Naive B cell (primary cell): ENCODE measurements at places on chromosomes 16 and 17.
A peak's percentile ranks its signal among the peaks of the same experiment; 100 is the strongest.

DNA sequence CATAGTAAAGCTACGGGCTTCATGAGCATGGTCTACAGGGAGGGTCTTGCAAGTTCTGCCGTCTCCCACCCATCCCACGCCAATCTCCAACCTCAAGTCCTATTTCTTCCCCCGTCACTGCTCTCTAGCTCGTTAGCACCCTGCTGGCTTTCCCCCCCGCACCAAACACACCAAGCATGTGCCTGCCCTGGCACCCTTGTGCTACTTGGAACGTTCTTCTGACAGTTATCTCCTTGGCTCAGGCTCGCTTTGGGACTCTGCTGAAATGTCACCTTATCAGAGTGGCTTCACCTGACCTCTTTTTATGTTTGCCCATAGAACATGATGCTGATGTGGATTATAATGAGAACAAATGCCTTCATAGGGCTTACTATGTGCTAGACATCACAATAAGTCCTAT is 21.9 kb downstream of the GLYR1 start:
- H3K27me3 ChIP-seq = no peaks in the 10 kb centered on the region
- H3K27ac ChIP-seq = no peak overlapping the region
- DNase-seq = no peak
- H3K4me1 ChIP-seq = peaks cover 5% of the 10 kb centered on the region
- no peak overlapping the region for H3K4me3 ChIP-seq

DNA sequence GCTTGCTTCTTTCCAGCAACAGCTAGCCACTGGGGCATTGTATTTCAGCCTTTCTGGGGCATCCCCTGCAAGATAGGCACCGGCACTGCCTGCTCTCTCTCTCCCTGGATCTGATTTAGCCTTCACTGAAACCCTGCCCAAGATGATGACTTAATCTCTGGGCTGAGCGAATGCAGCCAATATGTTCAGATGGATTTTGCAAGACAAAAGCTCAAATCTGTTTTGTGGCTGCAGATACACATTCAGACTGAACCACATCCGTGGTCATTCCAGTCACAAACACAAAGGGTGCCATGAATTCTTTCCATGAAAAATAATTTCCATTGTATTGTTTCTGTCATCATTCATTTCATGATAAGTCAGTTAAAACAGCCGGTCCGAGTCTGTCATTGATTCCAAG is 24.2 kb downstream of the SOST start:
- H3K36me3 ChIP-seq = no peaks in the 10 kb centered on the region
- H3K4me1 ChIP-seq = no peaks in the 10 kb centered on the region
- peaks cover 38% of the 10 kb centered on the region for H3K27me3 ChIP-seq
- H3K4me3 ChIP-seq = no peak overlapping the region

DNA sequence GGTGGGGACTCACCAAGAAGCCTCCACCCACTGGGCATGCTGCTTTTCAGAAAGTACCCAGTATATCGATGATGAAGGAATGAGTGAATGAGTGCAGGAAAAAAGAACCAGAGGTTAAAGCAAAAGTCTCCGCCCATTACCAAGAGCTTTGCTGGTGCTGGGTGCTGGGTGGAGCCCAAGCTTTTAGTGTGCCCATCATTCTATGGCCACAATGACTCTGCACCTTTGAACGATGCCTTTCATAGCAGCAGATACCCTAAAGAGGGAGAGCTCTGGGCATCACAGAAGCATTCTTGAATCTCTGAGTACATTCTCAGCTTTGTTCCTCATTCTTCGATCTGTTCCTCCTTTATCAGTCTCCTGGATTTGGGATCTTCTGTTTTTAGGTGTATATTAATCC is 450.7 kb upstream of the CCL2 start:
- H3K27me3 ChIP-seq = peaks cover 39% of the 10 kb centered on the region
- DNase-seq = no peak
- no peaks in the 10 kb centered on the region for H3K4me1 ChIP-seq
- no peak overlapping the region for H3K4me3 ChIP-seq
- no peaks in the 10 kb centered on the region for H3K36me3 ChIP-seq

DNA sequence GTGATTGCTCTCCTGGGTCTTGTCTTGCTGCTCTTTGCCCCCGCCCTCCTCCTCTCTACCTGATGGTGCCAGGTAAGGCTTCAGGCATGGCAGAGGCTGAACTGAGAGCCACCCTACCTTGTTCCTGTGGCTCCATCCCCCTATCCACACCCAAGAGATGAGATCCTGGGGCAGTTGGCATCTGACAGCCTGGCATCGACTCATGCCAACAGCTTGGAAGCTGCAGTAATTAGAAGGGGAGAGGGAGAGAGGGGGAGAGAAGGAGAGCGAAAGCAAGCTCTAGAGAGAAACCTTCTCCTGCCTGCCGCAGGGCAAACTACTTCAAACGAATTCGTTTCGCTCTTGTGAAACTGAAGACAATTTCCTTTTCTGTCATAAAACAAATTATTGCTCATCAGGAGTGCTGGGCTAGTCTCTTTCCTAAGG is 13.8 kb upstream of the SP6 start:
- no peak overlapping the region for H3K27ac ChIP-seq
- H3K4me3 ChIP-seq = no peak overlapping the region
- H3K4me1 ChIP-seq = no peaks in the 10 kb centered on the region
- DNase-seq = no peak

GRCh38 chr16:22948603-22949368 is 134.8 kb downstream of the HS3ST2 start:
- peak; percentile 32 for DNase-seq
- H3K4me1 ChIP-seq = peaks cover 9% of the 10 kb centered on the region
- peak overlapping the region; percentile 50 for H3K4me3 ChIP-seq
- no peaks in the 10 kb centered on the region for H3K36me3 ChIP-seq
- peak overlapping the region; percentile 60 for H3K27ac ChIP-seq

- no peak overlapping the region for H3K27ac ChIP-seq
- DNase-seq = no peak
- no peak overlapping the region for H3K4me3 ChIP-seq
- H3K36me3 ChIP-seq = no peaks in the 10 kb centered on the region
Observed at GRCh38 chr16:35725949-35726348, 2266.5 kb downstream of the TP53TG3F start.

DNA sequence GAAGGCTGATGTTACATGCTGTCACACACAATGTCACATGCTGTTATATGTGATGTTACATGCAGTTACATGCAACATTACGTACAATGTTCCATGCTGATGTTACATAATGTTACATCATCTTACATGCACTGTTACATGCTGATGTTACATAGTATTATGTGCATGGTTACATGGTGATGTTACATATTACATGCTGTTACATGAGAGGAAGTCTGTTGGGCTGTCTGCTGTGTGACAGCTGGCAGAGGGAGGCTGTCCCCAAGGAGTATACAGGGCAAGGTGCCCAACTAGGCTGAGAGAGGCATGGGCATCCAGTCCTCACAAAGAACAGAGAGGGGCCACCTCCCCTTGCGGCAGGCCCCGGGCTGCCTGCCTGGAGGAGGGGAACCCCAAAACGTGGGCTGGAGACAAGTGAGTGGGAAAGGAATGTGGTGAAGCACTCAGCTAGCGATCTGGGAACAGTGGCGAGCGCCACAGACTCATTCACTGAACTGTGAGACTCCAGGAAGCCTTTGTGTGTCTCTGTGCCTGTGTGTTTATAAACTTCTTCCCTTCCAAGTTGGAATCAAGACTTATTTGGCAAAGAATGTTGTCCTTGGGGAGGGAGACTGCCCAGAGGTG is 30.6 kb downstream of the TMEM92 start:
- no peak overlapping the region for H3K27ac ChIP-seq
- DNase-seq = no peak
- H3K4me3 ChIP-seq = no peak overlapping the region
- peaks cover 33% of the 10 kb centered on the region for H3K27me3 ChIP-seq
- H3K36me3 ChIP-seq = no peaks in the 10 kb centered on the region

DNA sequence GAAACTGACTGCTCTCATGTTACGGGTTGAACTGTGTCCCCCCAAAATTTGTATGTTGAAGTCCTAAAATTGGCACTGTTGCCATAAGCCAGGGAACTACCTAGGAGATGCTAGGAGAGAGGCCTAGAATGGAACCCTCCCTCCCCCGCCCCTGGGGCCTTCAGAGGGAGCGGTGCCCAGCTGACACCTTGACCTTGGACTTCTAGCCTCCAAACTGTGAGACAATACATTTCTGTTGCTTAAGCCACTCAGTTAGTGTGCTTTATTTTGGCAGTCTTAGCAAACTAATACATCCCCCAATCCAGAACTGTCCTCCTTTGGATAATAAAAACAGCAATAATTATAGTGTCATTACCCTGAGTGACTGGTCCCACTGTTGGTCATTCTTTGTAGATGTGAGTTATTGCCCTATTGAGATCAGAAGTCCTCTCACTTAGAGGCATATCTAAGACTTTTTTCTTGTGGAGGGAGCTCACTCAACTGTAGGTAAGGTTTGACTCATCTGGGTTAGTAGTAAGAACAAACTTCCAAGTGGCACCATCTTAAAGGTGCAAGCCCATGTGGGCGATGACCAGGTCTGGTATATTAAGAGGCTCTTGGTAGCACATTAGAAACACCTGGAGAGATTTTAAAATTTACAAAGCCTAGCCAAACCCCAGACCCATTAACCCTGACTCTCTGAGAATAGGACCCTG is 93.0 kb upstream of the HLF start:
- peaks cover 12% of the 10 kb centered on the region for H3K36me3 ChIP-seq
- H3K27me3 ChIP-seq = no peaks in the 10 kb centered on the region
- no peak for DNase-seq
- no peak overlapping the region for H3K27ac ChIP-seq

GRCh38 chr17:56880133-56880532 is 33.7 kb downstream of the TRIM25 start:
- H3K4me1 ChIP-seq = peaks cover 6% of the 10 kb centered on the region
- no peaks in the 10 kb centered on the region for H3K27me3 ChIP-seq
- DNase-seq = no peak
- H3K36me3 ChIP-seq = peaks cover 2% of the 10 kb centered on the region
- H3K4me3 ChIP-seq = no peak overlapping the region

DNA sequence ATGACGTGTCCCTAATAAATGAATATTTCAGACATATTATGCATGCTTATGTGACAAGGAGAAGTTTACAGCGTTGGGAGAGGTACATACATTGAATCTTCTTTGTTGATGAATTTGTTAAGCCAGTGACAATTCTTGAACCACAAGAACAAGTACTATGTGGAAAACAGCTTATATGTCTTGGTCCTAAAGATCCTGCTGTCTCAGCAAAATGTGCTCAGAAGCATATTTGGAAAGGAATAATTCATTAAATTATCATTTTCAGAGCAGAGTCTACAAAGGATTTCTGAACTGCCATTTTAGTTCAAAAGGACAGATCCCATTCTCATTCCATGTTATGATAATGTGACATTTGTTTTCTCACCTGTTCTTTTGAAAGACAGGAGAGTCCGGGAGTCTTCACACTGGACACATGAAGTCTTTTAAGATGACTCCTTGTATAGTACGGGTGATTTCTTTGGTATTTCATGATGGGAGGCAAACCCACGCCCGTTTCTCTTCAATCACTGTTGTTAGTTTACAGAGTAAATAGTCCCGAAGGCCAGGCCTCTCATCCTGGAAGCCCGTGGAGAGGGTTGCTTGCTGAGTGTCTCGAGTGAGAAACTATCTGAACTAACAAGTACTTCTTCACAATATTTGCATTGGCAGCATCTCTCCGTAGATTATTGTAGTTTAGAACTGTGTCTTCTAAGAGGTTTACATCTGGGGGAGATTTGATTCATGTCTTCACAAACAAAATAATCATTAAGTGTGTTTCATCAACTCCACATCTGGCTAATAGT is 26.7 kb downstream of the VPS35L start:
- peak overlapping the region; percentile 29 for H3K27ac ChIP-seq
- H3K27me3 ChIP-seq = no peaks in the 10 kb centered on the region
- H3K36me3 ChIP-seq = peaks cover 61% of the 10 kb centered on the region

DNA sequence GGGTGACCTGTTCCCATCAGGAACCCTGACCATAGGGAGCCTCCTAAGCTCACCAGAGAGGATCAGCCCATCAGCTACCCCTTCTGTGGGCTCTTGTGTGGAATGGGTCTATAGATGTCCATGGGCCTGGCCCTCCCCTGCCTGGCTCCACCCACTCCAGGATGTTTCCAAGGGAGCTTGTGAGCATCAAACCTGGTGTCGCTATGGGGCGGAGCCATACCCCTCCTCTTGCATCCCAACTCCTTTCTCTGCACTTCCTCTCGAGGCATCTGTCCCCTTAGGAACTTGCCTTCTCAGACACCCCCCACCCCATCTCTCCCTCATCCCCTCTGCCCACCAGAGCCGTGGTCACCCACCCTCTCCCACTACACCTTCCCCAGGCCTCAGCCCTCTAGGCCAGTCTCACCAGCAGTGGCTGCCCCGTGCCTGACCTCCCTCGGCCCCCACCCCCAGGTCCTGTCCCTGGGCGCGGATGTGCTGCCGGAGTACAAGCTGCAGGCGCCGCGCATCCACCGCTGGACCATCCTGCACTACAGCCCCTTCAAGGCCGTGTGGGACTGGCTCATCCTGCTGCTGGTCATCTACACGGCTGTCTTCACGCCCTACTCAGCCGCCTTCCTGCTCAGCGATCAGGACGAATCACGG is 10.4 kb downstream of the KCNH6 start:
- no peak overlapping the region for H3K4me3 ChIP-seq
- peaks cover 12% of the 10 kb centered on the region for H3K4me1 ChIP-seq

DNA sequence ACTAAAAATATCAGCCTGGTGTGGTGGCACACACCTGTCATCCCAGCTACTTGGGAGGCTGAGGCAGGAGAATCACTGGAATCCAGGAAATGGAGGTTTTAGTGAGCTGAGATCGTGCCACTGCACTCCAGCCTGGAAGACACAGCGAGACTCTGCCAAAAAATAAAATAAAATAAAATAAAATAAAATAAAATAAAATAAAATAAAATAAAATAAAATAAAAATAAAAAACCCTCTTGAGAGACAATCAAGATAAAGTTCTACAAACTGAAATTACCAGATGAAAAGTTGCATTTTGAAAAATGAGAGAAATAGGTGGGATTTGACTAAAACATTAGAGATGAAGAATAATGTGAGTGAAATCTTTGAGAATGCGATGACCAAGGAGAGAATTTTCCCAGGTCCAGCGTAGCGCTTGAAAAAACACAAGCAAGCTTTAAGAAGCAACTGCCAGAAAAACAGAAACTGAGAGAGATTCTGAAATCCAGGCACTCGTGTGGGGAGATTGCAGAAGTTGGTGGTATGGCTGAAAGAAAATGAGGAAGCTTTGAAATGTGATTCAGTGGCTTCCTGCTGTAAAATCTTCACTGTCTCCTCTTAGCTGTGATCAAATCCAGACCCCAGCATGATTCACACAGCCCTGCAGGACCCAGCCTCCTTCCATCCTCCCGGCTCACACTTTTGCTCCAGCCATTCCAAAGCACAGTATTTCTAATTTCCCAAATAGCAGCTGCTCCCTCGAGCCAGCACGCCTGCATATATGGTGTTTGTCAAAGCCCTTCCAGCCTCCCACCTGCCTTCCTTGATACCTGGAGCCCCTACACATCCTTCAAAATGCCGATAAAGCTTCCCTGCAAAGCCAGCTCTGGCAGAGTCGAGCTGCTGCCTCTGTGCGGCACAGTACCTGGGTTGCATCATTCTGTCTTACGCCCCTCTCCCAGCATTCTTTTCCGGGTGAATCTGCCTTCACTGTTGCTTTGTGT is 8.2 kb upstream of the CD300E start:
- peaks cover 70% of the 10 kb centered on the region for H3K4me1 ChIP-seq
- peak; percentile 65 for DNase-seq
- H3K36me3 ChIP-seq = no peaks in the 10 kb centered on the region
- H3K27ac ChIP-seq = peak overlapping the region; percentile 16
- H3K27me3 ChIP-seq = peaks cover 13% of the 10 kb centered on the region
